ENCODE measurements at places on chromosomes 1 and 21.

DNA sequence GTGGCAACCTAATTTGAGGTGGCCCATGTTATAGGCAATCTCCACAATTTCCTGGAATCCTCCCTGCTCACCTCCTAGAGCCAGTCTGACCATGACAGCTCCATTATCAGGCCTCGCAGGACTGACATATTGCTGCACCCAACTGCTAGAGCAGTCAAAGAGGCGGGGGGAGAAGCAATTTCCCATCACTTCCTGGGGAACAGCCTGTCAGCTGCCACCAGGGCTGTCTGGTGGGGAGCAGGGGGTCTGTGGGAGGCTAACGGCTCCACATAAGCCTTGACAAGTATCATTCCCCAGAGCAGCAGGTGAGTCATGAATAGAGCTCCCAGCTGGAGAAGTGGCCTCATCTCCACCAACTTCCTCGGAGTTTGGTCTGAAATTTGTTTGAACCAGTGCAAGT lies 322.9 kb downstream of the MATN1 start:
- DNase-seq, result no peak

DNA sequence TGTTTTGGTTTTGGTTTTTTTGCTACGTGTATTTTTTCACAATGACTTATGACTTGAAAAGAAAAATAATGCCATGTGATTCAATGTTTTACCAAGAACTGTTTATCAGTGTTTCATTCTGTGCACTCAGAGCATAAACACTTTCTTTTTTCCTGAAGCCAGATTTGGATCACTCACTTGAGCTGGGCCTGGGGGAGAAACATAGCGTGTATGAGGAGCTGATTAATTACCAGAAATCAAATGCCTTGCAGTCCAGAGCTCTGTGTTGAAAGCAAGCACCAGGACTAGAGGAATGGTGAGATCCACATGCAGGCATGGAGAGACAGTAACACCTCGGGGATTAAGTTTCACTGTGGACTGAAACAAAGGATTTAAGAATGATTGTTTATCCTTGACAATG lies 642.1 kb upstream of the ADGRL2 start:
- no peak for DNase-seq

GRCh38 chr1:168054117-168054516 lies 82.6 kb downstream of the GPR161 start:
- no peak for DNase-seq

- DNase-seq, result no peak
These were observed 39.4 kb upstream of the CAMK1G start for GRCh38 chr1:209544098-209544497.

DNA sequence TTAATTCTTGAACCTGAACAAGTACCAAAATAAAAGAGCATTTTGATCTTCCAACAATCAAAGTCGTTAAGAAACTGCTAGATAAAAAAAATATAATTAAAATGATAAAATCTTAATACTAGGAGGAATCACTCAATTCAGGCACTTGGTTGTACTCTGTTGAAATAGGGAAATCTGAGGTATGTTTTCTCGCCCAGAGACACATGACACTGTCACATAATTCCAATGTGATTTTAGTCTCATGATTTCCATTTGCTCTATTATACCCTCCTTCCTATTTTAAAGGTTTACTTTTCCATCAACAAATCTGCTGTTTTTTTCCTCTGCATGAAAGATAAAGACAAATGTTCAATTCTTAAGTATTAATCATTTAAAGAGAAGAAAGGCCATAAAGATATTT lies 97.6 kb downstream of the ZZZ3 start:
- no peak for DNase-seq

Measured in bone marrow (tissue), 2 donors.